ENCODE measurements at places on chromosomes 7 and 10.

GRCh38 chr10:122176232-122177213 is 94.6 kb upstream of the BTBD16 start:
- no peak for DNase-seq

DNA sequence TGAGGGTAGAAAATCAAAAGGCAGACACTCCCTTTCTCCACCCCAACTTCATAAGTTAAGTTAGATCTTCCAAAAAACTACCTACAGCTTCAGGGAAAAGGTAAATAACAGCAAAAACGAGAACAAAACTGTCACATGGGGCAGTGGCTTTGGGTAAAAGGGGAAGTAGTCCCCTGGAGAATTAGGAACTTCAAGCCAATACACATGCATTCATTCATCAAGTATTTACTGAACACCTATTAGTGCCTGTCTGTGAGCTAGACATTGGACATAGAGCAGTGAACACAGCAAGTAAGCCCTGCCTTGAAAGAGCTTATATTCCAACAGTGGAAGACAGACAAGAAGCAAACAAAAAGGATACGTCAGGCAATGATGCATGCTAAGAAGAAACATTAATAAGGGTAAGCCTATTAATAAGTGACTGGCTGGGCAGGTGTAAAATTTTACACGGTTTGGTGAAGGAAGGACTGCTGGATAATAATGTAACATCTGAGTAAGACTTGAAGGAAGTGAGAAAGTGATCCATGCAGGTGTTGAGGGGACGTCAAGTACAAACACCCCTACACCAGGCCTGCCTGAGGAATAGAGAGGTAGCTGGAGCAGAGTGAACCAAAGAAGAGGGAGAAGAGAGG is 69.6 kb upstream of the RAPGEF5 start:
- no peak for DNase-seq

GRCh38 chr10:75782463-75783248 is 351.2 kb downstream of the LRMDA start:
- DNase-seq = no peak

DNA sequence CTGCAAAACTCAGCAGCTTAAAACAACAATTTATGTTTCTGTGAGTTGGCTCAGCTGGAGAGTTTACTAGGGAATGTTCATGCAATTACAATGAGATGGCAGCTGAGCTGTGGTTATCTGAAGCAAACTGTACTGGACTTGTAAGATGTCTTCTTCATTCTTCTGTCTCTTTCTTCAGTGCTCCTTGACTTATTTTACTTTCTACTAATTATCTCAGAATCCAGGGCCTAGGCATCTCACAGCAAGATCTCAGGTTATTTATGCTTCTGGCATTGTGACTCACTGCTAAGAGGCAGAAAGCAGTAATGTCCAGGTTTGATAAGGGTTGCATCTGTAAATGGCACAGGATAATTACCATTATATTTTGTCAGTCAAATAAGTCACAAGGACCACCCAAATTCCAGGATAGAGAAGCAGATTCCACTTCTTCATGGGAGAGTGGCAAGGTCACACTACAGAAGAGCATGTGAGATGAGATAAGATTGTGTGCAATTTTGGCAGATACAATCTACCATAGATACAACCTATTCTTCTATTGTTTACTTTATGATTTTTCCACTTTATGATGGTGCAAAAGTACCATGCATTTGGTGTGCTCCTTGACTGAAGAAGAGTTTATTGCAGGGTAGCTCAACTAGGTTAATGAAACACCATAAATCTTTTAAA is 16.8 kb downstream of the VIM start:
- no peak for DNase-seq

DNA sequence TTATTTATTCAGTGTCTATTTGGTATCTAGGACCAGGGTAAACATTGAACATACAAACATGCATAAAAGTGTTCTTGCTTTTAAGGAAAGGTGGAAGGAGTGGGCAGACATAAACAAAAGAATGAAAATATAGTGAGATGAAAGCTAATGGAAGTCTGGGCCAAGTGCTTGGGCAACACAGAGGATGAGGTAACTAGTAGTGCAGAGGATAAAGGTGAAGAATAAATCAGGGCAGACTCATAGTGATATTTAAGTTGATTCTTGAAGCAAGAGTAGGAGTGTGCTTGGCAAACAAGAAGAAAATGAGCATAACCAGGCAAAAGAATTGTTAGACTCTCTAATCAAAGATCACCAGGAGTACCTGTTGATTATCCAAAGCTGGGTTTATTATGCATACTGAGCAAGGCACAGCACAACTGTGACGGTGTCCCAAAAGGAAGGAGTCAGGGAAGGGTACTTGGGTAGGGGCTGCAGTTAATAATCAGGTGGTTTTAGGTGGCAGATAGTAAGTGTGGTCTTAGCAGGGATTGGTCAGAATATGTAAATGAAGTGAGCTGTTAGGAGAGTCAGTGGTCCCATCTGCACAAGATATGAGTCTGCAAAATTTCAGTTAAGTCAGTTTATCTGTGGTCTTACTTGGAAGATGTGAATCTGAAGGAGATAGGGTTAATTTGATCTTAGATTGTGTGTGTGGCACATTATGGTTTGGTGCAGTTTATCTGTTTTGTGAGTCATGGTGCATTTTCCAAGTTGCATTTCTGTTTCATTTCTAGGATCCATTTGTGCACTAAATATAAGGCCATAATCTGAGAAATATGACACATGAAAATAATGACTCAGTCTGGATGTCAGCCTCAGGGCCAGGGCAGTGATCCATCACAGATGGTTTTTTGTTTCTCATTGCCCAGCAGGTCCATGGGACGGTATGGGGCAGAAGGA is 30.6 kb upstream of the TAX1BP1 start:
- DNase-seq = no peak

- no peak for DNase-seq
Measured at GRCh38 chr10:71512761-71513539, 116.2 kb downstream of the CDH23 start.

DNA sequence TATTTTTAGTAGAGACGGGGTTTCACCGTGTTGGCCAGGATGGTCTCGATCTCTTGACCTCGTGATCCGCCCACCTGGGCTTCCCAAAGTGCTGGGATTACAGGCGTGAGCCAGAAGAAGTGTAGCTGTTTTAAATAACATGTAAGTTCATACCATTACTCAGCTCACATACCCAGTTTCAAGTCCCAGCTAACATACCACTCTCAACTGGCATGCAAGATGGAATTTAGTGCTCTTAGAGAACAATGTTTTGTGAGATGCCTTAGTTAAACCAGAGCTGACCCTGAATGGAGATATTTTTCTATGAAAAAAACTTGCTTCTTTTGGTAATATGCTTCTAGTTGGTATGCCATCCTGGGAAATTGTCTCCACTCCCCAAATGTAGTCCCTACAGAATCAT is 37.3 kb downstream of the HBP1 start:
- DNase-seq = no peak

DNA sequence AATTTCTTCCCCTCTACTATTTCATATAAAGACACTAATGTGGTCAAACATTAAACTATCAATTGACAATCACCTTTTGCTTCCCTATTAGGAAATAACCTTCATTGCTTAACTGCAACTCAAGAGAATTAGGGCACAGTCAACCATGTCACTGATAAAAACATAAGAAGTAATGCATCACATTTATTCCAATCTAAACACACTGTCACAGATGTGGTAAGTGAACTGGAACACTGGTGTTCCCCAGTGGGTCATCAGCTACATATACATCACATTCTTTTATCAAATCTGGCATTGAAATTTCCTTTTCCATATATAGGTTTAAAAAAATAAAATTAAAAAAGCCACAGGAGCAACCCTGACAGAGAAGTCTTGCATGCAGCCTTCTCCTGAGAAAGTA is 3.7 kb downstream of the TRIL start:
- no peak for DNase-seq

- no peak for DNase-seq
Measured at GRCh38 chr10:116063107-116063506, 209.9 kb downstream of the GFRA1 start.

DNA sequence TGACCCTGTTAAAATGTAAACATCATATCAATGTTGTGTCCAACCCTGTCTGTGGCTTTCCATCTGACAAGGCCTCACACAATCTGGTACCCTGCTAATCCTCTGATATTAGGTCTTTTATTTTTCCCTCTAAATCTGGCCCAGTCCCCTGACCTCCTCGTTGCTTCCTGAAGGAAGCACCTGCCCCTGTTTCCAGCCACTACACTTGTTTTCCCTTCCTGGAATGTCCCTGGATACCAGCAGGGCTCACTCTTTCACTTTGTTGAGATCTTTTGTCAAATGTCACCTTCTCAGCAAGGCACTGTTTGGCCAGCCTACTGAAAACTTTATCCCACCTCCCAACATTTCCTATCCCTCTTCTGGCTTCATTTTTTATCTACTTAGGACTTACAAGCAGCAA is 2.1 kb downstream of the SAMD9L start:
- DNase-seq = no peak
